Fibroblast of skin of scalp (primary cell): ENCODE measurements at places on chromosomes 11 and 22.

DNA sequence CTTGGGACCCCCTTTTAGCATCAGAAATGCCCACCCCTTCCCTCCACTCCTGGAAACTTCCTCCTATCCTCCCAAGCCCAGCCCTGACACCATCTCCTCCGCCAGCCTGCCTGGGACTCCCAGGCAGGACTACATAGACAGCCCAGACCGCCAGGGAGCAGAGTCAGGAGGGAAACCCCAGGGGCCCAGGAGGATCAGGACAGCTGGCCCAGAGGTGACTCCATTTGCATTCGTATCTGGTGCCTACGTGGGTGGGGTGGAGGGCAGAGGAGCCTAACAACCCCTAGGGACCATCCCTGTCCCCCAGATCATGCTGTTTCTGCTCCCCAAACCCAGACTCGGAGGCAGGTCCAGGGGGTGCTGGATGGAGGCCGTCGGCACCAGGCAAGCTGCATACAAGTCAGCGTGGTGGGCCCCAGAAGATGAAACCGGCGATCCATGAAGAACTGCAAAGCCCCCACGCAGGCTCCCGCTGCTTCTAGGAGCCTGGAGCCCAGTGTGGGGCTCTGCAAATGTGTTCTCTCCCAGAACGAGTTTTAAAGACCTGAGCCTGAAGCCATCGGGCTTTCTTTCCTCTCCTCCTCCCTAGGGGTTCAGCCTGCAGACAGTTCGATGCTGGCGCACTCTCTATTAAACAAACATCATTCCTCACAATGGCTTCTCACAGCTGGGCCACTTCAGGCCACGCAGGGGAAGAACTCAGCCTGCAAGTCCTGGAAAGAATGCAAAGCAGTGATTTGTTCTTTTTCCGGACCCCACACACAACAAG, 1506.8 kb downstream of the BRD1 start:
- DNase-seq, result peak; percentile 19

GRCh38 chr22:19824926-19825339, 29.7 kb downstream of the GNB1L start:
- no peak for DNase-seq

DNA sequence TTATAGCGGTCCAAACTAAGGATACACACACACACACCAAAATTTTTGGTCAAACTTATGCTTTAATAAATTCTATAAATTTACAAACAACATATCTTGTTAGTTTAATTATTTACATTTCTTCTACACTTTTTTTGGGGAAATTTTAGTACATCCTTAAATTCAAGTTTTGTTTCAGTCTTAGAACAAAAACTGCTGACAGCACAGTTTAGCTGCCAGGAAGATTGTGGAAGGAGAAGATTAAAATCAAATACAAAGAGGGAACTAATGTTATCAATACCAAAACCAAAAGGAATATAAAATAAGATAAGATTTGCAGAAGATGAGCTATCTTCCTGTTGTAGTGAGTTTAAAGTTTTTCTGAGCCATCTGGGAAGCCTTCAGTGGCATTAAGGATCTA, 368.8 kb downstream of the AASDHPPT start:
- no peak for DNase-seq

DNA sequence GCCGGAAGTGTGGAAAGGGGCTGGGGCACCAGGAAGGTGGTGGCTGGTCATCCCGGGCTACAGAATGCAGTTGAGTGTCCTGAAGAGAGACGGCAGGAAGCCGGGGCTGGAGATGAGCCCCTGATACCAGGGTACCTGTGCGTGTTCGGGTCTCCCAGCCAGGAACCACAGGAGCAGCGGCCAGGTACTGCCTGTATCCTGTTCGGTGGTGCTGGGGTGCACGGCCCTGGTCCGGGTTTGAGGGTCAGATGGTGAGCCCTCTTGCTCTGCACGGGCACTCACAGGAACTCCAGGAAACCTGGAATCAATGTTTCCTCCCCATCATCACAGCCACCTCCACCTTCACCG, 253.1 kb upstream of the B3GAT1 start:
- no peak for DNase-seq

DNA sequence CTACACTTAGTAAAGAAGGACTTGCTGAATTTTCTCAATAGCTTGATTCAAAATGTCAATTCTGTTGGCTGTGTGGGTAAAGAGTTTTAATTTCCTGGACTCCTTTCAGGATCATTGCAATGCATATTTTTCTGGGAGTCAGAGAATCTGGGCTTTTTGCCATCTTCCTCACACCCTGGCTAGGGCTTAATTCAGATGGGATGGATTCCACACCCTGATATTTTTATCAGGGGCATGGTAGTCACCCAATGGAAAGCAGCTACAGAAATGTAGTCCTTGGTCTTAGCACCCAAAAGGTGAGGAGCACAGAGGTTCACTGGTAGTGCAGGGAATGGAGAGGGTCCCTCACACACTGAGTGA, 79.3 kb downstream of the SGSM3 start:
- peak; percentile 90 for DNase-seq

GRCh38 chr11:96340555-96340885, 2.5 kb downstream of the MAML2 start:
- DNase-seq, result no peak

GRCh38 chr11:19200410-19201201, 1.2 kb downstream of the CSRP3 start:
- DNase-seq, result peak; percentile 19

GRCh38 chr11:12693479-12694182, 19.4 kb downstream of the TEAD1 start:
- peak; percentile 95 for DNase-seq

GRCh38 chr11:134349109-134349801, 17.5 kb downstream of the GLB1L2 start:
- no peak for DNase-seq

- DNase-seq, result no peak
These were observed 2.9 kb upstream of the VSIG10L2 start for GRCh38 chr11:125942771-125943428.

DNA sequence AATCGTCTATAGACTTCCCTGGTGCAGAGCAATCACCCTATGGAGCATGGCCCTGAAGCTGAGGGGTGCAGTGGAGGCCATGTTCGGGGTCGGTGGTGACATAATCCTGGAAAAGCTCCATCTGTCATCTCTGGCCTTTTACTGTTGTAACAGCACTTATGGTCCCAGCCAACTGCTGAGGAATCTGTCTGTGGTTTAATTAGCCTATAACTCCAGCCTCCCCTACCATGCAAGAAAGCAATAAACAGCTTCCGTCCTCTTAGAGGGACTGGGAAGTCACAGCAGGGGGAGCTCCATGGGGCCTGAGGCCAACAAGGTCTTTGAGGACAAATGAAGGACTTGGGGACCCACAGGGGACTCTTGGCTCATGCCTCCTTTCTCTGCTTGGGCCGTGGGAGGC, 159.1 kb upstream of the NECTIN1 start:
- DNase-seq, result peak; percentile 6

GRCh38 chr11:94279996-94280395, 24.4 kb upstream of the IZUMO1R start:
- no peak for DNase-seq

DNA sequence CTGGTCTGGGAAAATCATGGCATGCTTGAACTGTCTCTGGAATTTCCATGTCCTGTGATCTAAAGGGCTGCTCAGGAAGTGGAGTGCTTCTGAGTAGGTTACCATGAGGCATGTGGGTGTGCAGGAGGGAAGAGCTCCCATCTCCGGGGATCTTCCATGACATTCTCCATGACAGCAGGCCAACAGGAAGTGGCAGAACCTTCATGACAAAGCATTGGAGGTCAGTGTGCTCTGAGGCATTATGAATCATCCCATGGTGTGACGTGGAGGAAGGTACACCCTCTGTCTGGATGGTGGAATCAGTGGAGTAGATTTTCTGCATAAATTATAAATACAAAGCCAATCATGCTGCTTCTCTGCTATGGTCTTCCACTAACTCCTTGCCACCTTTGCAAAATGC, 139.6 kb upstream of the E2F8 start:
- peak; percentile 90 for DNase-seq

DNA sequence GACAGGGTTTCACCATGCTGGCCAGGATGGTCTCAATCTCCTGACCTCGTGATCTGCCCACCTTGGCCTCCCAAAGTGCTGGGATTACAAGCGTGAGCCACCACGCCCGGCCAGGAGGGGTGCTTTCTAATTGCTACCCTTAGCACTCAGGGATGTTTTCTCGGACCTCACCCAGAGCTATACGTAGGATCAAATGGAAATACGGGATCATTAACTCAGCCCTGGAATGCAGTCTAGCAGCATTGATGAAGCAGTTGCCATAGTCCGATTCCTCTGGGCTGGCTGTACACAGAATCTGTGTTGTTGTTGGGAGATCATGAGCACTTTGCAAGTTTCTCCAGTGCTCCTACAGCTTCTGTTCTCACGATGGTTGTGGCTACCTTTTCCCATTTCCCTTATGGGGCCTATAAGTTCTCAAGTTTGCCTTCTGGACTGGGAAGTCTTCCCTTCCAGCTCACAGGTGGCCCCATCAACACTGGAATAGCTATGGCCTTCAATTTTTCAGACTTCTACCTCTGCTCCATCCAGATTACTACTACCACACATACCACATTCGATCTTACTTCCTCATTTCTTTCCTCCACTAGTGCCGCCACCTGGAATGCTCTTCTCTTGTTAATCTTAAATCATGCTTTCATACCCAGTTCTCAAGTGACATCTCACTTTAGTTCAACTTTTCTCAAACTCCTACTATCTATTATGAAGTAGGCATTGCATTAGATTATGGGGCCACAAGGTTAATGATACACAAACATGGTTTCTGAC, 16.1 kb upstream of the PCF11 start:
- no peak for DNase-seq

- no peak for DNase-seq
These were observed 4.9 kb downstream of the RGL4 start for GRCh38 chr22:23695571-23696325.

DNA sequence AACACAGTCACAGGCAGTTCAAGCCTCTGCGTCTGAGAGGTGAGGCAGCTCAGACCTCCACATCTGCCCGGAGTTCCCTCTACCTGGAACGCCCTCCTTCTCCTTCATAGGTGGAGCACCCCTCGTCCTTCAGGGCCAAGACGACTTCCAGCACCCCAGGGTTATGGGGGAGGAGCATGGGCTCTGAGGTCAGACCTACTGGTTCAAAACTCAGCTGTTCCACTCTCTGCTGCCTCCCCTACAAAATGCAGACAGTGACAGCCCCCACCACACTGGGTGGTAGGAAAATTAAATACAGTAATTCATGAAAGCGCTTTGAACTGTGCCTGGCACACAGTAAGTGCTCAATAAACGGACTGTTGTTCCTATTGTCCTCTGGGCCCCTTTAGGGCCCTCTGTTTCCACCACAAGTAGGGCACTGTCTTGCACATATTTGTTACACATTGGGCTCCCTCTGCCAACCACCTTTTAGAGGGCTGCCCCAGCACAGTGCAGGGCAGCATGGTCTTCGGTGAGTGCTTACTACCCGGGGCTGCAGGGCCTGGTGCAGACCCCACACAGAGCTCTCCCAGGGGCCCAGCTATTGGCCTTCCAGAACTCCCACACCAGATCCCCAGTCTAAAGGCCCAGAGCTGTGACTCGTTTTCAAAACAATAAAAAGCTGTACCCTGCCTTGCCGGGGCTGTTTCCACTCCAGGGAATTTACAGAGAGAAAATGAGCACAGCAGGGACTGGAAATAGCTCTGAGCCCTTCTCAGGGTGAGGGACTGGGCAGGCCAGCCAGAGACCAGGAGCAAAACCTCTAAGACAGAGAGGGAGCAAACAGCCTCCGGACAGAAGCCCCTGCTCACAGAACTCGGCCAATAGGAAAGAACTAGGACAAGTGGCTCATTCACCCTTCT, 2.5 kb downstream of the TMEM184B start:
- DNase-seq, result peak; percentile 44

GRCh38 chr11:28417601-28418323, 309.6 kb downstream of the METTL15 start:
- DNase-seq, result no peak

GRCh38 chr11:59859673-59860072, 6.6 kb downstream of the TCN1 start:
- no peak for DNase-seq

DNA sequence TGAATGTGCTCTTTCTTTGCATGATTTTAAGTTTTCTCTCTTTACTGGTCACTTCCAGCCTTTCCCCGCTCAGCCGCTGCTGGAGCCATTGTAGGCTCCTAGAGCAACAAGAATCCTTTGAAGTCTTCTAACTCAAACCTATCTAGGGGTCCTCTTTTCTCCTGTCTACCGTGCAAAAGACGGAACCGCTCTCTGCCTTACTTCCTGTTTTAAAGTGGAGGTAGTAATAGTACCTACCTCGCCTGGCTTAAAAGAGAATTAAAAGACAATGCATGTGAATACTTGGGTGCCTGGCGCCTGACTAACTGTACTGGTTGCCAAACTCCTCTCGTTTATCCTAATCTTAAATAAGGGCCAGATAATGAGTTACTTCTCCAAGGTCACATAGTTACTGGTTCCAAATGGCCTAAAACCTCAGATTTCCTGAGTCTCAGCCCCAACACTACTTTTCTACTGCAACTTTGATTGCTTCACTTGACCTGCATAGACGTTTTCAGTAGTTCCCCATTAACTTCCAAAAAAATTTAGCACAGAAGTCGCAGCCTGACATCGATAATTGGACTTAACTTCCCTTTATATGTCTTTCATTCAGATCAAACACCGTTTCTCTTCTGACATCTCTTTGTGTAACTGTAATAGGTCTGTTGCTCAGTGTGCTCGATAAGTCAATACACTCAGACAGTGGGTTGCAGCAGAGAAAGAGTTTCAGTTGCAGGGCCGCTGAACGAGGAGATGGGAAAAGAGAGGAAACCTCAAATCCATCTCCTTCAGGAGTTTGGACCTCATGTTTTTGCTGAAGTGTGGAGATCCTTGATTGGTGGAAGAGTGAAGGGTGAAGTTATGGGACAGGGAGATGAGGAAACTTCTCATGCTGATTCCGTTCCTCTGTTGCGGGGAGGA, 891 bp downstream of the SAMM50 start:
- DNase-seq, result no peak

- no peak for DNase-seq
These were observed 340.7 kb downstream of the MIAT start for GRCh38 chr22:26998129-26998528.

DNA sequence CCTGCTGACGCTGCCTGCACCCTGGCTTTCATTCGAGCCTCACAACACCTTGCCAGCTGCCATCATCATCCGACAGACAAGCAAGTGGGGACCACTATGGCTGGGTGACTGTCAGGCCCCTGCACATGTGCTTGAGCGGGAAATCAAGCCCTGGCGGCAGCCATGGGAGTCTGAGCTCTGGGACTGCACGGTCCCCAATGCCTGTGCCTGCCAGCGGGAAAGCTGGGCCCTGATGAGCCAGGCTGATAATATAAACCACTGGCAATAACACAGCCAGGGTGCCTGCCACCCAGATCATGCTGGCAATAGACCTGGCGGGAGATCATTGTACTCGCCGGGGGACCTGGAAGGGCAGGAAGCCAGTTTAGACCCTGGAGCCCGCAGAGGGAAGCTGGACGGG, 2.5 kb downstream of the FGF3 start:
- no peak for DNase-seq

DNA sequence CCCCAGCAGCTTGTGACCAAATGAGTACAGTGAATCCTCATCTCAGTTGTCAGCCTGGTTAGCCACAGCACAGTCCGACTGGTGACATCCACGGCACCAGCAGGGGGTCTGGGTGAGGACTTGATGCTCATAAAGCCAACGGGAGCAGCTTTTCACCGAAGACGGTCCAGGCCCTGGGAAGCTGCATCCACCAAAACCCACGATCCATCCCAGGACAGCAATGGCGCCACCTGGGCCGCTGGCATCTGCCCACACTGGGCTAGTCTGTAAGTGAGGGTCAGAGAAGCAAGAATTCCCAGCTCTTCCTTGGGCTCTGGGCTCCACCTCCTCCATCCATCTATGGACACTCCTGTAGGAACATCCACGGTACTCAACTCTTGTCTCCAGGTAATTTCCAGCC, 25.1 kb upstream of the FXYD6 start:
- no peak for DNase-seq

GRCh38 chr22:36863979-36864378, 3.2 kb downstream of the NCF4 start:
- no peak for DNase-seq
